Globus pallidus (tissue), 1 donor: ENCODE measurements at places on chromosomes 1 and 21.
A peak's percentile ranks its signal among the peaks of the same experiment; 100 is the strongest.

DNA sequence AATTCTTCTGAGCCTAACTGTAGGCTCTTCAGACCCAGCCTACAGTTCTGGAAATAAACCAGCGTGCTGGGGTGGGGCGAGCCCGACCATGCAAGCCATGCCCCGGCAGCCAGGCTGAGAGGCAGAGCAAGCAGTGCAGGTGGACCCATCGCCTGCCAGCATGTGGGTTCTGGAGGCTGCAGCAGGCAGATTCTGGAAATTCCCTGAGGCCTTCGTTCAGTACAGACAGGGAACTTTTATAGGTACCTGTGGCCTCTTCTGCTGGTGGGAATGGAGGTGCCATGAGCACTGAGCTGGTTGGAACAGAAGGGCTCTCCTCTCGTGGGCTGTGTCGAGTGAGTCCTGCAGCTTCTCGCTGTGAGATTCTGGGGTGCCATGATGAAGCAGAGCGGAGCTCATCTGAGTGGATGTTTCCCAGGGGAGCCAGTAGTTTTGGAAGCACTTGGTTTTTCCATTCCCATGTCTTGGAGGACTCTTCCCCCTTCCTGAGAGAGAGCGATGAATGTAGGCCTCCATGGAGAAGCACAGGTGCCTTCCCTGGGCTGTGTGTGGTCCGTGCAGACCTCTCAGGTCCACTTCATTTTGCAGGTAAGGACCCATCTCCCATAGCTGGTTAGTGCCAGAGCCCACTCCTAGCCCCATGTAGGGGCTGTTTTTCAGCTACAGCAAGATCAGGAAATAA is 94.1 kb downstream of the PCBP3 start:
- no peak for DNase-seq

GRCh38 chr1:160428053-160428452 is 27.7 kb downstream of the VANGL2 start:
- no peak for DNase-seq

- DNase-seq = no peak
These were observed 1144.1 kb upstream of the ADGRL2 start for GRCh38 chr1:80656641-80657040.

GRCh38 chr1:222529916-222530315 is 18.0 kb downstream of the HHIPL2 start:
- DNase-seq = no peak

DNA sequence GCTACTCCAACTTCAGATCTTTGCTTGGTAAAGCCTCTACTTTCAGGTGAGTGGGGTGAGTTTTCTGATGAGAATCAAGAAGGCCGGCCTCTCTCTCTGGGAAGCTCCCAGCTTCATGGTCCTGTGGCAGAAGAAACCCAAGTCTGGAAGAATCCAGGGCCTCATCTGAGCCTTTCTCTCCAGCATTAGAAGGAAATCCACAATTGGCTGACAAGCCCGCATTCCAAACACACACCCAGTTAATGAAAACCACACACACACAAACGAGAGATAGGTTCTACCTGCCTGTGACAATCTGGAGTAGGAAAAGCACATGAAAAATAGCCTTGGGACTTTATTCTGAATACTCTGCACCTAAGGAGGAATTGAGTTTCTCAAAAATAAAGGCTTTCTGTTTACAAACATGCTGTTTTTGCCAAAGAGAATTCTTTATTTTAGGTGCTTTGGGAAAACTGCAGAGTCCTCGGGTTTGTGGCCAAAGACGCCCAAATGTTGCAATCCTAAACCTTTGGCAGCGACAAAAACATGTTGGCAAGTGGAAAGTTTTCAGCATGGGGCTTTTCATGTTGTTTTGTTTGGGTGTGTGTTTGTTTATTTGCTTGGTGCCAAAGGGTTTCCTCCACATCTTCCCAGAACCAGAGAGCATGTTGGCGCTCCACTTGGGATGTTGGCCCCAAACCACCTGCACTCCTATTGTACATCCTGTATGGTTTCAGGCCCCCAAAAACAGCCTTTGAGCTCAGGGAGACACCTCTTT is 216.2 kb downstream of the SETD4 start:
- DNase-seq = no peak

DNA sequence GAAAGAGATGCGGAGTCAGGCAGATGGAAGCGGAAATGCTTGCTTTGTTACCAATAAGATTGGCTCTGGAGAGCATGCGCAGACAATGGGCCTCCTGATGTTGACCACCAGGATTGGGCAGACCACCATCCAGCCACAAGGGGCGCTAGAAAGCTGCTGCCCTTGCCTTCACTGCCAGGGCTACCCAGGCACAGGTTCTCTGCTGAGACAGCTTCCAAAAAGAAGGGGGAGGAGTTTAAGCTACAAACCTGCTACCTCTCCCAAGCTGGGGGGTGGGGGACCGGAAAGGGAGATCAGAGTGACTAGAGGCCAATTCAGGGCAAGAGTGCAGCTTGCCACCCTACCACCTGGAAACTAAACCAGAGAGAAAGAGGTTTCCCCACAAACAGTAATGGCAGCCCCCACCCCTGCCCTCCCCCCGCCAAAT is 369.7 kb downstream of the RRAGC start:
- peak; percentile 44 for DNase-seq

GRCh38 chr1:158864595-158864994 is 33.4 kb downstream of the MNDA start:
- DNase-seq = no peak

DNA sequence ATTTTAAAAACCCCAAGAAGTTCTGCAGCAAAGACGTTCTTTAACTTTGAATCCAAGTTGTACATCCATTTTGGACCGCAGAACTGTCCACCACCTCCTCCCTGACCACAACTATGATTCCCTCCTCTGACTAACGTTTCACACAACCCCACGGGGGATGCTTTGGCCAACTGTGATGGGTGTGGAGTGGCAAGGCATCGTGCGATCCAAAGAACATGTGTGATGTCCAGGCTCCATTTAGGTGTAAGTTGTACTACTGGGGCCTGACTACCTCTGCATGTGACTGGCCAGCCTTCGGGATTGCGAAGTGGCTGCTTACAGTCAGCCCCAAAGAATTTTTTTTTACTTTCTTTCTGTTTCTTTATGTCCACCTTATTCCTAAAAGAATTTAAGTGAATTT is 6.7 kb downstream of the KCNJ15 start:
- DNase-seq = no peak

DNA sequence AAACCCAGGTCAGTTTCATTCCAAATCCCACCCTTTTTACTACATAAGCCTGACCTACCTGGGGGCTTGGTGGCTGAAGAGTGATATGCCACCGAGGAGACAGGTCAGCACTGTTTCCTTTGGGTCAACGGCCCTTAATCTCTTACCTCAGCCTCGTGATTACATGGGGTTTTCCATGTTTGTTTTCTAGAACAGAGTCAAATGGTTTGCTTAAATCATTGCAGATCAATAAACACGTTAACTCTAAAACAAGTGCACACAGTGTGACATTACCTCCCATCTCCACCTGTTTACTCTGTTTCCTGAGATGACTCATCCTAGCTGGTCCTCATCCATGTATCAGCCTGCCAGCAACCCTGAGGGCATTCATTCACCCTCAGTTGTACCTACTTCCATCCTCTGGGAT is 40.8 kb upstream of the TP53BP2 start:
- no peak for DNase-seq

DNA sequence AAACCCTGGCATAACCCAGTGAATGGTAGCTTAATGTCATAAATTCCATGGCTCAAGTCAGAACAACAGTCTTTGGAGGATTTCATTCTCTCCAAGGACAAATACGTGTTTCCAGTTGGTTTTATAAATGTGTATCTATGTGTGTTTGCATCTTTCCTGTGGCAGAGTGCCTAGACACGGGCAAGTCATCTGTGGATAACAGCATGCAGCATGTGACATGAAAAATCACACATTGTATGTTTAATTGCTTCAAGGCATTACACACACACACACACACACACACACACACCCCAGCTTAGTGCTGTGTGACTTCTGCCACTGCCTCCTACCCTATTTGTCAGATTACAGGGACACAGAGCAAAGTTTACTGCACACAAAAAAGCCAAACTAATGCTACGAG is 68.2 kb upstream of the SSX2IP start:
- DNase-seq = no peak

DNA sequence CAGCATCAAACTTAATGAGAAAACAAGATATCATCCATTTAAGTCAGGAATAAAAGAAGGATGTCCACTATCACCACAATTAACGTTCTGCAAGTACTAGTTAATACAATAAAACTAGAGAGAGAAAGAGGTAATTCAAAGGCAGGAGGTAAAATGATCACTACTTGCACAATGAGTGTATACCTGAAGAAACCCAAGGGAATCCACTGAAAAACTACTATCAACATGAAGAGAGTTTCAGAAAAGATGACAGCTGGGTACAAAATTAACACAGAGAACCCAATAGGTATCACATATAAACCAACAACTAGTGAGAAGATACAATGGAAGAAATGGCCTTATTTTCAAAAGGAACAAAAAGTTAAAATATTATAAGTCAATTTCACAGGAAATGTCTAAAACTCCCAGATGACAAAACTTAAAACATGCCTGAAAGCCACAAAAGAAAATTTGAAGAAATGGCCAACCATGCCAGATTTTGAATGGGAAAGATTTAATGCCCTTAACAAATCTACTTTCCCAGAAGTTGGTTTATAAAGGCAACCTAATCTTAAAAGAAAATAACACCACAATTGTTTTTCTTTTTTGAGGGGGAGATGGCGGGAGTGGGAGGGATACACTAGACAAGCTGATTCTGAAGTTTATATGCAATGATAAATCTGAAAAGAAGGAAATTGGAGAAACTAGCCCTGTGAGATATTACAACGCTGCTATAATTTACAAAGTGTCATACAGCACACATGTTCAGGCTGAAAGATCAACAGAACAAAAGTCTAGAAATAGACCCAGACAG is 17.8 kb downstream of the VPS26C start:
- no peak for DNase-seq

DNA sequence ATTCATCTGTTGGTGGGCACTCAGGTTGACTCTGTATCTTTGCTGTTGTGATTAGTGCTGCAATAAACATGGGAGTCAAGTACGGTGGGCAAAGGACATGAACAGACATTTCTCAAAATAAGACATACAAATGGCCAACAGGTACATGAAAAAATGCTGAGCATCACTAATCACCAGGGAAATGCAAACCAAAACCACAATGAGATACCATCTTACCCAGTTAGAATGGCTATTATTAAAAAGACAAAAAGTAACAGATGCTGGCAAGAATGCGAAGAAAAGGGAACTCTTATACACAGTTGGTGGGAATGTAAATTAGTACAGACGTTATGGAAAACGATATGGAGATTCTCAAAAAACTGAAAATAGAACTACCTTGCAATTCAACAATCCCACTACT is 98.9 kb downstream of the TMEM53 start:
- DNase-seq = no peak

DNA sequence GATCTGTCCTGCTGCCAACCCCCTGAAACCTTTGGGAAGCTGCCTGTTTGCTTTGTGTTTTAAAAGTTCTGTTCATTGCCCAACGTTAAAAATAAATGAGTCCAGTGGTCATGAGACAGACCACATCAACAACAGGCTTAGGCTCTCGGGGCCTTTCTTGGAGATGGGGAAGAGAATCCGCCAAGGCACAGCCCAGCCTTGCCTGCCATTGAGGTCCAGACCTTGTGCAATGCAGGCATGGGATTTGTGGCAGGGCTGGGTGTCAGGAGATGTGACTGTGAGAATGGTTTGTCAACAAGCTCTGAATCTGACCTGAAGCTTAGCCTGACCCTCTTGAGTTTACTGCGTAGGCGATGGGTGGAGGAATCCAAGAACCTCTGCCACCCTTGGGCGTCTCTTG is 4.2 kb downstream of the SPSB1 start:
- DNase-seq = no peak

DNA sequence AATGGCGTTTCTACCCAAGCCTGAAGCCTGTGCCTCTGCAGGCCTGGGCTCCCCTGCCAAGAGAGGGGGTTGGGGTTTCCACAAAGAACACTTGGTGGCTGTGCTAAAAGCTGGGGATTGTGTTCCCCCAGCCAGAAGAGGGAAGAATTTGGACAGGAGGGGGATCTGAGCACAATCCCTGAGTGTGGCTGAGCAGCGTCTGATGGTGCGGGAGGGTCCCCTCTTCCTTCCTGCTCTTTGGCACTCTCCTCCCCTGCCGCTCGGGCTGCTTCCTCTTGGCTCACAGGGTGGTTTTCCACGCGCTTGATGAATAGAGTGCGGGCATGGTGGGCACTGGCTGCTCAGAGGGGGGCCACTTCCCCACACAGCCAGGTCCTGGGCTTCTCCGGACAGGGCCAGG is 3.7 kb downstream of the GPR37L1 start:
- DNase-seq = peak; percentile 83

GRCh38 chr1:41478118-41478748 is 6.2 kb downstream of the EDN2 start:
- DNase-seq = no peak

DNA sequence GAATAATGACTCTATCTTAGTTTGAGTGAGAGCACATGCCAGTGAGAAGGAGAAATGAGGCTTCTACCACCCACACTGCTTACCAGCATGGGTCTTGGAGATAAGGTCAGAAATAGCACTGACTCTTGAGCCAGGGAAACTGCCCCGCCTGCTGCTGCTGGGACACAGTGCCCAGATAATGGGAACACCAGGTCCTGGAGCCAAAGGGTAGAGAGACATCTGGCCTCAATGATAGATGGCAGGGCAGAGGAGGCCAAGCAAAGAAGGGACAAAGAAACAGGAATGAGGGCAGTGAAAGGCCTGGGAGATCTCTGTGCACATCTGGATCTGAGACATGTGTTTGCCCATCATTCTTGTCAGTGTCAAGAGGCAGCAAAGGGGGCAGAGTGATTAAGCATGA is 97.4 kb downstream of the MIS18A start:
- DNase-seq = no peak

GRCh38 chr1:101723415-101723814 is 273.3 kb downstream of the OLFM3 start:
- DNase-seq = no peak

GRCh38 chr1:33301273-33301984 is 19.5 kb downstream of the A3GALT2 start:
- no peak for DNase-seq

GRCh38 chr1:198678901-198679329 is 40.1 kb downstream of the PTPRC start:
- no peak for DNase-seq

GRCh38 chr1:228353601-228354371 is 52.8 kb downstream of the TRIM11 start:
- no peak for DNase-seq

- no peak for DNase-seq
These were observed 46.4 kb downstream of the ELF3 start for GRCh38 chr1:202056644-202057334.

DNA sequence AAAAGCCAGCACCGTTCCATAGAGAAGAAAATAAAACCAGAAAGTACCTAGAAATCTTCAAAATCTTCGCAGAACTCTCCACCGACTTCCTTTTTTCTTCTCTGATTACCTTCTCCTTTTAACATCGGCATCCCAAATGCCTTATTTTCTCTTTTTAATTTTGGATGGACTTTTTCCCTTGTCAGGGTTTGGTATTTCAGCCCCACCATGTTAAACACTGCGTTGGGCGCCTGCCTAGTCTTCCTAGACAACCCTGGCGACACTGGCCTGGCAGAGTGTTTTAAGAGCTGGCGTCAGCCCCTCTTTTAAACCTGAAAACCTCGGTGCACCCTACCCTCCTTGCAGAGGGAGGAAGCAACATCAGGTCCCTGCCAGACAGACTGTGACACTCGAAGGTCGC is 66.0 kb upstream of the EFHD2 start:
- no peak for DNase-seq

- no peak for DNase-seq
These were observed 99.2 kb downstream of the LHX8 start for GRCh38 chr1:75233302-75233929.
